ENCODE measurements at places on chromosomes 5 and 9. TPM values are rescaled to one million over a fixed set of nuclear protein-coding genes. Genes with fewer than 3 reads are reported as not detected.

The NCS1 gene
- 0.14 TPM for total RNA-seq

The SLC9A3 gene
- 3.2 TPM for total RNA-seq

The SMIM32 gene
- total RNA-seq: not detected

- peak; percentile 56 for DNase-seq
Observed at GRCh38 chr9:74773886-74774479, 113.7 kb downstream of the TRPM6 start.

DNA sequence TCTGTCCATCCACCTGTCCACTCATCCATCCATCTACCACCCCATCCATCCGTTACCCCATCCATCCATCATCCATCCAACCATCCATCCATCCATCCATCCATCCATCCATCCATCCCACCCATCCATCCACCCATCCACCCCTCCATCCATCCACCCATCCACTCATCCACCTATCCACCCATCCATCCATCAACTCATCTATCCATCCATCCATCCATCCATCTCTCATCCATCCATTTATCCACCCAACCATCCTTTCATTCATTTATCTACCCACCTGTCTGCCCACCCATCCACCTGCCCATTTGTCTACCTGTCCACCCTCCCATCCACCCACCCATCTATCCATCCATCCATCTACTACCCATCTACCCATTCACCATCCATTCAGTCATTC is 84.1 kb upstream of the ASS1 start:
- DNase-seq: no peak

- no peak for DNase-seq
Observed at GRCh38 chr9:37029304-37029775, 4.7 kb downstream of the PAX5 start.

- DNase-seq: no peak
Observed at GRCh38 chr9:37289631-37290030, 132.9 kb upstream of the GRHPR start.
